ENCODE measurements at places on chromosomes 6 and 20.

GRCh38 chr20:23226612-23227265 lies 123.9 kb upstream of the NXT1 start:
- no peak for DNase-seq

- no peak for DNase-seq
Observed at GRCh38 chr6:130029163-130029562, 10.8 kb downstream of the L3MBTL3 start.

DNA sequence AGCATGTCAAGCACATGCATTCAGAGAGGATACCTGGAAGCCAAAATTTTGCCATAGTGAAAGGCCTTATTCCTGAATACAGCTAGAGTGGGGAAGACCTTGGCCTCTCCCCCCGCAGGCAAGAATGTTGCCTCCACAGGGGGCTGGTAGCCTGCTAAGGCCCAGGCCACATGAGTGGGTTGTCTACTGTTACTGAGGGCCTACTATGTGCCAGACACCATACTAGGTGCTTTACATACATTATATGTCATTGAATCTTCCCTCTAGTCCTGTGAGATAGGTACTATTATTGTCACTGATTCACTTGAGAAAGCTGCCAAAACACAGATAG lies 642 bp upstream of the PI16 start:
- DNase-seq: no peak

DNA sequence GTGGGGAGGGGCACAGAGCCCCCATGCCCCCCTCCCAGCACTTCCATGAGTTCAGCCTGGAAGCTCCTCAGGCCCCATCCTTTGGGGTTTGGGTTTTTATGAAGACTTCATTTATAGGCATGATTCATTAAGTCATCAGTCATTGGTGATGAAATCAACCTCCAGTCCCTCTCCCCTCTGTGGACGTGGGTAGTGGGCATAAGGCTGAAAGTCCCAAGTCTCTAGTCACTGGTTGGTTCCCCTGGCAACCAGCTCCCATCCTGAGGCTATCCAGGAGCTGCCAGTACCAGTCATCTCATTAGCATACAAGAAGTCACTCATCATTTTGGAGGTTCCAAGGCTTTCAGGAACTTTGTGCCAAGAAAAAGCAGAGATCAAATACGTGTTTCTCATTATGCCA lies 9.2 kb downstream of the TGM3 start:
- no peak for DNase-seq

- no peak for DNase-seq
Observed at GRCh38 chr6:22954749-22955385, 385.5 kb downstream of the HDGFL1 start.

GRCh38 chr6:44219053-44219814 lies 2.5 kb downstream of the MYMX start:
- DNase-seq: peak; percentile 33

DNA sequence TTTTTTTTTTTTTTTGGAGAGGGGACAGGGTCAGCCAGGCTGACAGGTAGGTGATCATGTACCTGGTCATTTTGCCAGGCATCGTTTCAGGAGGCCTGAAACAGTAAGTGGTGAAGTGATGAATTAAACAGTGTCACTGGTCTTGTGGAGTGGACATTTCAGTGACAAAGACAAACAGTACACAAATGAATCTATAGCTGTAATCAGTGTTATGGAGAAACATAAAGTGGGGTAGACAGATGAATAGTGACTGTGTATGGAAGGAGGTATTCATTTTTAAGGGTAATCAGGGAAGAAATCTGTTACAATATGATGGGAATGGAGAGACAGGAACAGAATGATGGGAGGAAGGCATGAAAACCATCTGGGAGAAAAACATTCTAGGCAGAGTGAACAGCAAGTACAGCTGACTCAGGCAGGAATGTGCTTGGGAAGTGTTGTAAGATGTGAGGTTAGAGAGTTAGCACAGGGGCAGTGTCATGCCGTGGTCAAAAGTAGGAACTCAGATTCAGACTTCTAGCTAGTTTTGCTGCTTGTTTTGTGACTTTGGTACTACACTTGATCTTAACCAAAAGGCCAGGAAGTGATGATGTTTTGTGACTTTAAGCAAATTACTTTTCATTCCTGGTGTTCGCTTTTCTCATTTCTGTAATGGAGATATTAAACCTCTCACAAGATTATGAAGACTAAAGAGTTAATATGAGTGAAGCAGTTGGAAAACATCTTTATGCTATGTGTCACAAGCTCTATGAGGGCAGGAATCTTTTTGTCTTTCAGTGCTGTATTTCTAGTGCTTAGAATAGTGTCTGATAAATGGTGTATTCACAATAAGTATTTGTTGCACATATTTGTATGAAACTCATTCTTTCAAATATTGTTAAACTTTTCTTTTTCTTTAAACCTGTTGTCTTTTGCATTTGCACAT lies 43.4 kb downstream of the QKI start:
- DNase-seq: no peak

- peak; percentile 89 for DNase-seq
Observed at GRCh38 chr20:62875419-62876361, 14.1 kb upstream of the TCFL5 start.

GRCh38 chr6:146029573-146030184 lies 817 bp downstream of the GRM1 start:
- no peak for DNase-seq

DNA sequence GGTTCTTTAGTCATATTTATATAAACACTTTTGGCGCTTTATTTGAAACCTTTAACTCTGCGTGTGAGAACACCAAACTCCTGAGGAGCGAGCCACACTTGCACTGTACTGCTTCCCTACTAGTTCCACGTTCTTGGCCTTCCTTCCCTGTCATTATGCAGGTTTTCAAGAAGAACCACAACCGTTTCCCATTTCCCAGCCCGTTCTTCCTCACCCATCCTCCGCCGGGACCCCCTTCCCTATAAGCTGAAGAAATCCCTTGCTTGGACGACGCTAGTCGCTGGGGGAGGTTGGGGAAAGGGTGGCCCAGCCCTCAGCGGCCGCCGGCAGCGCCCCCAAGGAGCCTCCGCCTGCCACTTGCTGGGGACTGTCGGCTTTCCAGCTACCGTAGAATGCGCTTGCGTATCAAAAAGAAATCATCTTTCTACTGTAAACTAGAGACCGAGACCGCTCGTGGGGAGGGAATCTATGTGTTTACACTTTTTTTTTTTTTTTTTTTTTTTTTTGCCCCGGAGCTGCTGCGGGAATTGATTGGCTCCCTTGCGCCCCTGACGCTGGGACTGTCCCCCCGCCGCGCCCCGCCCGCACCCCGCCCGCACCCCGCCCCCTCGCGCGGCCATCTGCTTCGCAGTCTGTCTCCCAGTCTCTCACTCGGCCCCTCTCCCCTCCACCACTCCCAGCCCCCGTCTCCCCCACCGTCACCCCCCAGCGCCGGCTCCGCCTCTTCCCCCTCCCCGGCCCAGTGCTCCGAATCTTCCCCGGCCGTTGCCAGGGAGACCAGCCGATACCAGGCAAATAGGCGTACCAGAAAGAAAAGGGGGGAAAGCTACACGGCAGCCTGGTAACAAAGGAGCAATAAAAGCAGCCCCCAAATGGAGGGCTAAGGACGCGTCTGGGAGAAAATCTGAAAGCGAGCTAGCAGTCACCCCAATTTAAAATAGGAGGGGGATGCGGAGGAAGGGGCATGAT lies 2.3 kb upstream of the MARCKS start:
- peak; percentile 84 for DNase-seq

DNA sequence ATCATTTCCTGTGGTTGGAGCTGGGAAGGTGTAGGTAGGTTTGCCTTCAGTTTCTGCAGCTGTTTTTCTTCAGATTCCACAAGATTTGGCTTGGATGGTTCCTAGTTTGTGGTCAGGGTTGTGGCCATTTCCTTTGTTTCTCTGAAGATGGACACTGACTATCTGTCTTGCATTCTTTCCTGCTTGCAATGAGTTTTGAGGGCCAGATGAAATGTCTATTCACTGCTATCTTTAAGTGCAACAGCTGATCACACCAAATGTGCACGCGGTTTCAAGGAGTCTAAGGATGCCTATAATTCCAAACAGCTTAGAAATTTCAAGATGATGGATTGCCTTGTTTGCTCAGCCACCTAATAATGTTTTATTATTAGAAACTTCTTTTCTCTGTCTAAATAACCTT lies 28.4 kb downstream of the IL20RA start:
- no peak for DNase-seq

DNA sequence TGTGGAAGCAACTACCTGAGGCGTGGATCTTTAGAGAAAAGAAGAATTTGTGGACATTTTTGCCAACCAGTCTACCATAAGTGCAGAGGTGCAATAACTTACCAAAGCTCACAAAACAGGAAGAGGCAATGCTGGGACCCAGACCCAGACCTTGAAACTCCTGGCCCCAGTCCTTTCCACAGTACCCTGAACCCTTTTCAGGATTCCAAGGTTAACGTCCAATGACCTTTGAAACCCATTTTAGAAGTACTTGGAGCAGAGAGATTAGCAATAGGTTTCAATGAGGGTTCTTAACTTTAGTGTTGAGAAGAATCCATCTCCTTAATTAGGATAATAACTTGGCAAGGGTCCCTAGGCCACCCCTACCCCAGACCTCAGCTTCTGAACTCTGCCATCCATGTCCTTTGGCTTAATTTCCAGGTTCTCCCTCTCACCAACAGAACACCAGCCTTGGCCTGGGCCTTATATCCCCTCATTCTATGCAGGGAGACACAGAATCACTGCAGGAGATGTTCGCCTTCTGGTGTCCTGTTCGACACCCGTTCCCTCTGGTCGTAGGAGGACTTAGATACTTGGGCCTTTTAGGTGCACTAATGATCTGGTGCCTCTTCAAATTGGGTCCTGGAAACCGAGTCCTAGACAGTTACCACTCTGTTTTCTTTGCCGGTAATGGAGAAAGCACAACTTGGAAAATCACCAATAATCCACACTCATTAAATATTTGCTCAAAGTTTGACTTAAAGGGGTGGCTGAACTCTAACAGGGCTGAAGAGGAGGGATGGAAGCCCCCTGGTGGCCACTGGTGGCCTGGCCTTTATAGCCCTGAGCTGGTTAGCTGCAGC lies 40.6 kb downstream of the ISM1 start:
- DNase-seq: peak; percentile 24

GRCh38 chr20:31608251-31608945 lies 3.3 kb downstream of the ID1 start:
- DNase-seq: peak; percentile 97

- DNase-seq: no peak
Observed at GRCh38 chr6:128696691-128697689, 176.6 kb upstream of the PTPRK start.

All from COR-L47 (cell line).